ENCODE measurements at places on chromosomes 7 and 10. TPM values are rescaled to one million over a fixed set of nuclear protein-coding genes. Genes with fewer than 3 reads are reported as not detected.

RBM28 gene
- total RNA-seq, result 35.1 TPM

CEP55 gene
- 77.5 TPM for total RNA-seq

HHEX gene
- total RNA-seq, result 0.25 TPM

CLCN1 gene
- not detected for total RNA-seq

HMX2 gene
- not detected for total RNA-seq

SLC29A3 gene
- total RNA-seq, result 3.4 TPM

Data from activated CD4-positive, alpha-beta T cell treated with anti-CD3 and anti-CD28 coated beads, Interleukin-2, amount 10 ng/mL, durations not matched to agents 7 days and 5 days (primary cell).